Stimulated activated CD4-positive, alpha-beta T cell treated with anti-CD3 and anti-CD28 coated beads, Interleukin-1b, Interleukin-23, amount 100 ng/mL, for 1 hour (primary cell): ENCODE measurements at places on chromosomes 3 and 15.

DNA sequence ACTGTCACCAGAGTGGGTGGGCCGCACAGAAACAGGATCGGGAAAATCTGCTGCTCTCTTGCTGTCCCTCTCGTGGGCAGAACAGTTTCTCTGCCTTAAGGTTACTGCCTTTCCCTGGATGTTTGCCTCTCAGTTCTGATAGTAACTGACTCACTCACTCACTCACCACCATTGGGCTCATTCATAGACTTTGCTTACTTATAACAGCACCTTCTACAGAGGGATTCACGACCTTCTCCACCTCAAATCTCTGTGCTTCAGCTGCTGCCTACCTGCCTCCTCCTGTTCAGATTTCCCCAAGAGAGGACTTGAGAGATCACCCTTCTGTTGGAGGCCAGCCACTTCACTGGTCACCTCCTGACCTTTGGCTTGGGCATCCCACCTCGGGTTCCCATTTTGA lies 147.7 kb upstream of the ICE2 start:
- DNase-seq: no peak

DNA sequence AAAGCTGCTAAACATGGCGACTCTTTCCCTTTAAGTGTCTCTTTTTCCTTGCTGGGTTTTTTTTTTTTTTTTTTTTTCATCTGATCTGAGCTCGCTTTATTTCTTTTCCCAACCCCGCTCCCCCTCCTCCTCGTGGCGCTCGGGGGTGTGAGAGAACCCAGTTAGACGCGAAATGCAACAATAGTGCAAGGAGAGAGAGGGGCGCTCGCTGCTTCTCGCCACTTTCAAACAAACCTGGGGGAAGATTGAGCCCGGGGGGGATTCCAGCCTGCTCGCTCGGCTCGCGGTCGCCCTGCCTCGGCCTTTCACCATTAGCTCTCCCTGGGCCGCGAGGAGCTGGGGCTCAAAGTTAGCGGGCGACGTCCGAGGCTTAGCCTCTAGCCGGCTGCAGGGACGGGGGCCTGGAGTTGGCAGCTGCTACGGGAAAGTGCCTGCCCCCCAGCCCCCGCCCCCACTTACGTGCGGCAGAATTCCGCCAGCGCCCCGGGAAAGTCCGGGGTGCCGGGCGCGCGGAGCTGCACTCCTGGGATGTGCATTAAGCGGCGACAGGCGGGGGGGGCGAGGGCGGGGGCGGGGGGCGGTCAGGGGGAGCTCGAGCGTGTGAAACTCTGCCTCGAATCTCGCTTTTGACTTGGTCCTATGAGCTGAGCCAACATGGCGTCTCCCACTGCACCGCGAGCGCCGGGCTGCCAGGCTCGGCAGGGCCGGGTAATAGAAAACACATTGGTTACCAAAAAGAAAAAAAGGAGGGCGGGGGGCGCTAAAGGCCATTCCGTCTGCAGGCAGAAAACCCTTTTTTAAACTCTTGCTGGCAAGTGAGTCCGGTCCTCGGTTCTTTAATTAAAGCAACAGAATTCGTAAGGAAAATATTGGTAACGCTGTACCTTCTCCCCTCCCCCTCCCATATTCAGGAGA lies 10.4 kb downstream of the NR2F2 start:
- no peak for DNase-seq

DNA sequence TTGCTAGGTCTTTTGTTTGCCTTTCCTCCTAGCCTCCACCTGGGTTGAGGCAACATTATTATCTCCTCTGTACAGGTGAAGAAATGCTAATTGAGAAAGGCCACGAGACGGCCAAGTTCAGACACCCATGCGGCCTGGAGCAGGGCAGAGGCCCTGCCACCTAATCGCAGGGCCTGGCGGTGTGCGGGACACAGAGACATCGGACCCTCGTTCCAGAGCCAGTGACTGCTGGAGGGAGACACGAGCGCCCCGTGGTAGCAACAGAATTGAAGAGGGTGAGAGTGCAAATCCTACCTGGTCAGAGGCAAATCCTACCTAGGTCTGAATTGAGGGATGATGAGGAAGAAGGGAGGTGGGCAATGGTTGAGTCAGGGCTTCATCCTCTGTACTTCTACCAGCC lies 113.8 kb upstream of the MEF2A start:
- no peak for DNase-seq

DNA sequence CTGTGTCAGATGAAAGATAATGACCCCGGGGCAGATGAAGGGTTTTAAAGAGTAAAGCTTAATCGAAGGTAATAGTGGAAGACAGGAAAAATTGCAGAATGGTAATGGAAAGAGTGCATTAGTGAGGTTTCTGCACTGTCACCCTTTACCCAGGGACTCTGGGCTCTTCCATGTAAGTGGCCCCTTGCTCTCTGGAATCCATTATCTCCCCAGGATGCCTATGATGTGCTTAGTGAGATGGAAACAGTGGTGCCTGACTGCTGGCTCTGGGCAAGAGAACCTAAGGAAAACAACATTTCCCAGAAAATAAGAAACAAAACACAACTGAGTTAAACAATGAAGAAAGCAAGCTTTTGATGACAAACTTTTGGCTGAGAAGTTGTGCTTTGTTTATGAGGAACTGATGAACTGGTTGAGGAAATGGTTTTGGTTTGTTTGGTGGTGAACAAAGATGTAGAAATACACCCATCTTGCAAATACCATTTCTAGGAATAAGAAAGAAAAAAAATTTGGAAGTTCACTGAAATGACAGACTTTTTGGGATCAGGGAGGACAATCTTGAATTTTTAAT lies 119.9 kb upstream of the RASGRP1 start:
- DNase-seq: no peak

GRCh38 chr3:123385981-123386380 lies 62.9 kb downstream of the ADCY5 start:
- no peak for DNase-seq

DNA sequence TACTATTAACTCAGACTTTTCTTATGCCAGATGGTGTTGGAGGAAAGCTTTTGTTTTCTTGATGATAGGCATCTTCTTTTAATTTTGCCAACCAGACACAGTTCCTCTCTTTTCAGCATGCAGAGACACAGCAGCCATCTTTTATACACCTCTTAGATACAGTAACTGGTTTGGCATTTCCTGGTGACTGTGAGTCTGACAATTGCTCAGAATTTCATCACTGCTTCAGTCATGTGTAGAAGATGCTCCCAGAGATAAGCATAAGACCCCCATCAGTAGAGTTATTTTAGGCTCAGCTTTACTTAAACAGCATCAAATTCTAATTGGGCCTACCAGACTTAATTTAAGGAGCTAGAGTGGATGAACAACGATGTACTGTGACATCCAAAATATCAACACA lies 779.0 kb downstream of the SQOR start:
- DNase-seq: no peak

DNA sequence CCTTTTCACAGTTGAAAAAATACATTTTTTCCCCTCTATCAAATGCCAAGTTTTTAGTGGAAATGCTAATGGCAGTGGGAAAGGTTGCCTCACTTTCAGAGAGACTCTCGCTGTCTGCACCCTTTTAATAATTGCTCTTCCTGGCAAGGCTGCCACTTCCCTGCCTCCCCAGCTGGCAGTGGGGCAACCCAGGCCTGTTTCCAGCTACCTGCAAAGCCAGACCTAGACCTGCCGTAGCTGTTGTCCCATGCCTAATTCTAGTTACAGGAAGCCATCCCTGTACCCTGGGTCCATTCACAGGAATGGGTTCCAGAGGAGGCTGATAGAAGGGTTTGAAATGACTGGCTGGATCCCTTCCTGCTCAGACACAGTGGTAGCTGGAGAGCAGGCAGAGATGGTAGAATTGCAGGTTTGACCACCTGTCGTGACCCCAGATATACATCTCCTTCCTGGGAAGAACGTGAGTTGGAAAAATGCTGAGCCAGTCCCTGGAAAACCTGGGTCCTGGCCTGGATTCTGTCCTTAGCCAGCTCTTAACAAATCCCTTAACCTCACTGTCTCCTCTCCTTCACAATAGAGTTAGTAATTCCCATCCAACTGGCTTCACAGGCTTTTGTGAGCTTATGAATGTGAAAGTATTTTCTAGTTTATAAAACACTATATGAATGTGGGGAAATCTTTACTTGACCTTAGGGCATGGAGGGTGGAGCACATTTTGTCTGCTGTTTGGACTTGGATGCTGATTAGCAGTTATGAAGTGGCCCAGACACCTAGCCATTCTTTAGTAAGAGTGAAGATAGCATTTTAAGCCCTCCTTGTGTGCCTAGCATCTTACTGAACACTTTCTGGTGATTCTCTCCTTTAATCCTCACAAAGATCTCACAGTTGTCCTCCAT lies 12.9 kb upstream of the ALPK3 start:
- DNase-seq: no peak

DNA sequence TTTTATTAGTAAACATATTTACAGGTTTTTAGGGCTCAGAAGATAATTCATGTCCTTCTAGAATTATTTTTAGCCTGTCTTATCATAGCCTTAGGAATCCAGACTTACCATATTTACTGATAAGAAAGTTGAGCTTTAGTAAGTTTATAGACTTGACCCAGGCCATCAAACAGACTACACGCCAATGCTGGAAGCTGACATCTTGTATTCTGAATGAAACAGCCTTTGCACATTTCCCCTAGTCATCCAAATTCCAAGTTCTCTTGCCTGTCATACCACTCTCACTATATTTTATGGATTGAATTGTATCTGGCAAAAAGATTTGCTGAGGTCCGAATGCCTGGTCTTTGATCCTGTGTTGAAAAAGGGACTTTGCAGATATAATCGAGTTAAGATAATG lies 58.6 kb downstream of the DRD3 start:
- DNase-seq: no peak

DNA sequence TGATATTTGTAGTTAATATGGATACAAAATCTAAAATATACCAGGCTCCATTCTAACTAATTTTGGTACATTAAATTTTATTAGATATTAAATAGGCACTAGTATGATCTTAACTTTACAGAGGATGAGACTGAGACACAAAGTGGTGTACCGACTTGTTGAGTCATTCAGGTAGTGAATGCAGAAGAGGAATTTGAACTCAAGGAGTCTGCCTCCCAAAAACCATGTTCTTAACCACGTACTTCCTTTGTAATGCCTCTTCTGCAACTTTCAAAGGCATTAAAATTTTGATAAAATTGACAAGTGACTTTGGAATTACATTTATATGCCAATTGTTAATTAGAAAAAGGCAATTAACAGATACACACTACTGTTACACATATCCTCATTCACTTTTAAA lies 61.8 kb downstream of the ZBBX start:
- DNase-seq: no peak

DNA sequence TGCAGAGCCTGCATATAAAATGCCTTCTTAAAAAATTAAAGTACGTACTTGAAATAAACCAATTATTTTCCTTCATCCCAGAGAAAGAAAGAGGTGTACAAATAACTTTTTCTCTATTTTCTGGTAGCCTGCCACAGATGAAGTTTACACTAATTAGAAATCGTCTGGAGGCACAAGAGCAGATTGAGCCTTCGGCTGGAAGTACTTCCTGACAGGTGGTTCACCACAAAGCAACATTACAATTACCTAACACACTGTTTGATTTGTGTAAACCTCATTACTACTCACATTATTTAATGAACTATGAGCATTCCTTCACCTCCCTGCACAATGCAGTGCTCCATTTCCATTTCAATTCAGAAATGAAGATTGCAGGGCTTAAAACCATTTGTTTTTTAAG lies 856.1 kb downstream of the SI start:
- DNase-seq: no peak

- DNase-seq: no peak
Measured at GRCh38 chr15:73515527-73515926, 72.6 kb downstream of the REC114 start.

- DNase-seq: no peak
Measured at GRCh38 chr15:66654739-66655375, 47.2 kb upstream of the SMAD6 start.

- no peak for DNase-seq
Measured at GRCh38 chr3:189512039-189512438, 119.2 kb upstream of the TP63 start.

- no peak for DNase-seq
Measured at GRCh38 chr15:45668386-45668785, 33.6 kb downstream of the SQOR start.

DNA sequence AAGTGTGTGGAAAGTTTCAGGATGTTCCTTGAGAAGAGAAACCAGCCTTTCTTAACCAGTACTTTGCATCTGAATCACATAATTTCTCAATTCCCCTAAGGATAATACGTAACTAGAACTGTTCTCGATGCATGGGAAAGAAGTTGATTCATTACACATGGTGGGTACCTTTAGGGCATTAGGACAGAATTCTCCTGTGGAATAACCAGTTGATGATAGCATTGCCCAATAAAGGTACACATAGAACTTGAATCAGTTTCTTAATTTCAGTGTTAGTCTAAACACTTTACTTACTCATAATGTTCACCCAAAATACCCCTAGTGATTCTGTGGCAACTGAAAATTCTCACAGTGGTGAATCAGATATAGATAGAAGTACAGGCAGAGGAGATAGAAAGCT lies 1030.9 kb downstream of the ROBO1 start:
- no peak for DNase-seq

- no peak for DNase-seq
Measured at GRCh38 chr15:99412082-99412481, 153.7 kb upstream of the MEF2A start.

DNA sequence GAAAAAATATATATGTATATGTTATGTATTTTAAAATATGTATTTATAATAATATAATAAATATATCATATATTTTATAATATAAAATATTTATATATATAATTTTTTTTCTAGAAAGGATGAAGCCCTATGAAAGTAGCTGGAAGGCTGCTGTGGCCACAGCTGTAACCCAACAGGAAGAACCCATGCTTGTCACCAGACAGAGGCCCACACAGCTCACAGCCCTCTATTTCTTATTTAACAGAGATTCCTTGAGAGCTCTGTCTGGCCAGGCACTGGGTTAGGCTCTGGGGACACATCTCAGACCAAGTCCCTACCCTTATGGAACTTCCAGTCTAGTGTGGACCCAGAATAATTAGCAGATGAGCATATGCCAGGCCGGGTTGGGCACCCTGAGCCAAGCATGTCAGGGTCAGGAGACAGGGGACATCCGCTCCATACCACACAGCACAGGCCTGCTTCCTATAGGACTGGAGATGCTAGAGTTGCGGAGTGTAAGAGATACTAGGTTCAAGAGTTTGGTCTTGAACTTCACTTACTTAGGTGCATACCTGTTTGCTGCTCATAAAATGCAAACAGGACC lies 20.5 kb downstream of the MGLL start:
- no peak for DNase-seq

DNA sequence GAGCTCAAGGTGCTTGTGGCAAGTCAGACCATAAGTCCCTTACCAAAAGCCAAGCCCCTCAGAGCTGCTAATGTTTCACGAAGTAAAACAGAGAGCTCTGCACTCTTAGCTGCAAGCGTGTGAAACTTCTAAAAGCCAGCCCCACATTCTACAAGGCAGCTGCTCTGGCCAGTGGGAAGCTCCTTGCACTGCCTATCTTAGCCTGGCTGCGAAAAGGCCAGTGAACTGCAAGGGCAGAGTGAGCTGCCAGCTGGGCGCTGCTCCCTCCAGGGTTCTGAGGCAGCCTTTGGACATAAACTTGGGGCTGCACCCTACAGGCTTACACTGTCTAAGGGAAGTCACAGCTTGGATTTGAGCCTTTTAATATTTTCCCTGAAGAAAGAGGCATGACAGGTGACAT lies 2.2 kb upstream of the MUSTN1 start:
- DNase-seq: no peak
